Testis (tissue), 5 donors: ENCODE measurements at places on chromosomes 7 and 10. TPM values are rescaled to one million over a fixed set of nuclear protein-coding genes. Genes with fewer than 3 reads are reported as not detected.

- DNase-seq, result no peak
Observed at GRCh38 chr7:27532314-27532713, 130.4 kb downstream of the HIBADH start.

DNA sequence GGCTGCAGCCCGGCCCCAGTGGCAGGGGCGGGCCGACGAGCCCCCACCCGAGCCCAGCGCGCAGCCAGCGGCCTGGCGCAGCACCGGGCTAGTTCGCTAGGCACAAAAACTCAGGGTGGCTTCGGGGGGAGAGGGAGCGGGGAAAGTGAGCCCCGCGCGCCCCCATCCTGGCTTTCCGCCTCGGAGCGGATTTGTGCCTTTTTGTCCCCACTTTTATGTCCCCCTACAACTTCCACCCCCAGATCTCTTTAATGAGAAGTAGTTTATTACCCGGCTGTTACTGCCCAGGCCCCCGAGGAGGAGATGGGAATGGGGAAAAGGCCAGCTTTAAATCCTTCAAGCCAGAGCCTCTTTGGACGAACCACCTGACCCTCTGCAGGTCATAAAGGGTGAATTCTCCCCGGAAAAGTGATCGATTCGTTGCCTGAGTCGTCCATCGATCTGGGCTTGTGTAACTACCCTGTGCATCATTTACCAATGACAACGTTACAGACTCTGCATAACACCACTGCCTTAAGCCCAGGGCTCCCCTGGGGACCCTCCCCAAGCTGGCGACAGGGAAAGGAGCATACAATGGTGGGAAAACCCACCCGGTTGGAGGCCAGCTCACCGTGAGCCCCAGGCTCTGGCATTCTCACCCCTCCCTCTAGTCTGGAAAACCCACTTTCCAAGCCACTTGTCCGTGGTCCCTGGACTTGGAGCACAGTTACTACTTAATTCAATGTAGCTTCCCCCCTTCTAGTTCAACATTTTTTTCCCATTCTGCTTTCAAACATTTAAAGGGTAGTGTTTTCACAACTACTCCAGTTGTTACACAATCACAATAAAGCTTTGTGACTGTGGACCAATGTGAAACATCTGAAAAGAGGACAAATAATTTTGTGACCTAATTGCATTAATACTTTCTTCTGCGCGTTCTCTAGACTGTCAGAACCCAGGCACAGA is 748 bp upstream of the SH3PXD2A start:
- DNase-seq, result no peak

- no peak for DNase-seq
Observed at GRCh38 chr7:85627791-85628586, 441.1 kb upstream of the SEMA3D start.

DNA sequence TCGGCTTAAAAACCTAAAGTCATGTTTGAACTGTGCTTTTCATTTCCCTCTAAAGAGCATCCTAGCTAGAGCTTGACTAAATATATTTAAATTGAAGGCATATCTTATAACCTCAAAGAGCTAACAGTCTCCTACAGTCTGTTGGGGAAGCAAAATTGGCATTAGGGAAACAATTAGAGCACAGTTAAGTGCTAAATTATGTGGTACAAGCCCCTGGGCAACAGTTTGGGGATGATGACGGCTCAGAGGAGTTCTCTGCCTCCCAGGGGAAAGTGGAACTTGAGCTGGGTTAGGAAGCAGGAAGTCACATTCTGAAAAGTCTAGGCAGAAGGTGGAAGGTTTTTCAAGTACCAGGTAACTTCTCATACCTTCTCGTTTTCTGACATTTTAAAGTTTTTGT is 18.6 kb upstream of the GOT1 start:
- no peak for DNase-seq

DNA sequence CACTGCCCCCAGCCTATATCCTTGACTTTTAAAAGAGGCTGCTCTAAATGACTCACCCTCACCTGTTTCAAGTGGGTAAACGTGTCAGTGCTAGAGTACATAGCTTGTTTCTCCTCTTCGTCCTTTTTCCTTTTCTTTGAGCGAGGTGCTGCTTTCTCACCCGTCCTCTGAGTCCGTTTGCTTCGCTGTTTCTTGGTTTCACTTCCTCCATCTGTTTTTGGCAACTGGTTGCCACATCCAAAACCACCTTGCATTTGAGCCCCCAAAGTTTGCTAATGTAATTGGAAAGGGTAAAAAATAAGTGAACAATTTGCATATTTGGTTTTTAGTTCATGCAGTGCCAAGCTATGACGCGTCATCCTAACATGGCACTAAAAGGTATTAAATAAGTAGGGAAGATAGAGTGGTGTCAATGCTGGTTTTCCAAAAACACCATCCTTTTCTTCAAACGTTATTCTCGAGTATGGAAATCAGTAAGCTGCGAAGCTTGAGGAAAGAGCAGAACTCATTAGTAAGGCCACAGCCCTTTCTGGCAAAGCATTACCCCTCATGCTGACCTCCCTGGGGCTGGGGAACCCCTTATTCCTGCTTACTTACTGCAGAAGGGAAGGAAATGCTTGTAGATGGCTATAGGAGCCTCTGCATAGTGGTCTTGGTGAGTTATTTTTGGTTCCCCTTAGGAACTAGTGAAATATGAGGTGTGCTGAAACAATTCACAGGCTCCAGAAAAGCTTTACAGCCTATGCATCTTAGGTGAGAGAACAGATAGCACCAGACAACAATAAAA is 133.5 kb downstream of the GALNT11 start:
- no peak for DNase-seq

- peak; percentile 35 for DNase-seq
Observed at GRCh38 chr7:133253519-133253875, 619 bp downstream of the EXOC4 start.

GRCh38 chr7:128166603-128167041 is 74.5 kb upstream of the LEP start:
- DNase-seq, result no peak

GRCh38 chr10:112959207-112959838 is 9.3 kb downstream of the TCF7L2 start:
- no peak for DNase-seq

Gene TRRAP
- total RNA-seq, result 120 TPM

Gene IPMK
- 3.3 TPM for total RNA-seq

Gene NKX1-2
- total RNA-seq, result 0.08 TPM

Gene OR2A12
- 0.39 TPM for total RNA-seq

Gene CPXM2
- 16.0 TPM for total RNA-seq
